Large intestine (tissue), 12 donors: ENCODE measurements at places on chromosomes 16 and 17.

DNA sequence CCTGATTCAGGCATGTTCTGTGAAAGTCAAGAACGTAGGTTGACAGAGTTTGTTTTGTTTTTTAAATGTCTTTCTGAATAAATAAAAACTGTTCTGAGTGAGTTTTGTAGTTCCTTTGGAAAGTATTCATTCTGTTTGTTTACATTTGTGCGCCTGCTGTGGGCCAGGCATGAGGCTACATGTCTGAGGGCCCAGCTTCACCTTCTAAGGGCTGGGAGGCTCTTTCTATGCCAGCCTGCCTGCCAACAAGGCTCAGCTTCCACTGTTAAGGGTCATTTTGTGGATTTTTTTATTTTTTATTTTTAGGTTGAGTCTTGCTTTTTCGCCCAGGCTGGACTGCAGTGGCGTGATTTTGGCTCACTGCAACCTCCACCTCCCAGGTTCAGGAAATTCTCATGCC lies 6.1 kb downstream of the WWOX start:
- no peak for DNase-seq

DNA sequence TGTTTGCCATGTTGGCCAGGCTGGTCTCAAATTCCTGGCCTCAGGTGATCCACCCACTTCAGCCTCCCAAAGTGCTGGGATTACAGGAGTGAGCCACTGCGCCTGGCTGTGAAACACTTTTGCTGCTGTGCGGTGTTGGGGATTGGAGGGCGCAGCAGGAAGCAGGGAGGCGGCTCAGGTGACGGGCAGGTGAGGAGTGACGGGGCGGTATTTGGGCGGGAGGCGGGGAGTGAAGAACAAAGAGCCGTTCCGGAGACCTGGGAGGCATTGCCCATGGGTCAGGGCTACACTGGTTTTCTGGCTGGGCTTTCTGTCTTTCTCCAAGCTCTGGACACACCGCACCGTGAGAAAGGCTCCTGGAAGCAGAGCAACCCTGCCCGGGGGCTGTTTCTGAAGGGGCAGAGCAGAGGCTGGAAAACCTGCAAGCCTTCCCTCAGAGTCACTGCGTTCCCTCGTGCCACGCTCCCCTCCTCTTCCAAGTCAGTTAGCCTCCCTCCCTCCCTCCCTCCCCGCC lies 22.1 kb downstream of the CRISPLD2 start:
- peak; percentile 80 for DNase-seq

GRCh38 chr16:75377729-75378386 lies 55.4 kb downstream of the CFDP1 start:
- peak; percentile 18 for DNase-seq

DNA sequence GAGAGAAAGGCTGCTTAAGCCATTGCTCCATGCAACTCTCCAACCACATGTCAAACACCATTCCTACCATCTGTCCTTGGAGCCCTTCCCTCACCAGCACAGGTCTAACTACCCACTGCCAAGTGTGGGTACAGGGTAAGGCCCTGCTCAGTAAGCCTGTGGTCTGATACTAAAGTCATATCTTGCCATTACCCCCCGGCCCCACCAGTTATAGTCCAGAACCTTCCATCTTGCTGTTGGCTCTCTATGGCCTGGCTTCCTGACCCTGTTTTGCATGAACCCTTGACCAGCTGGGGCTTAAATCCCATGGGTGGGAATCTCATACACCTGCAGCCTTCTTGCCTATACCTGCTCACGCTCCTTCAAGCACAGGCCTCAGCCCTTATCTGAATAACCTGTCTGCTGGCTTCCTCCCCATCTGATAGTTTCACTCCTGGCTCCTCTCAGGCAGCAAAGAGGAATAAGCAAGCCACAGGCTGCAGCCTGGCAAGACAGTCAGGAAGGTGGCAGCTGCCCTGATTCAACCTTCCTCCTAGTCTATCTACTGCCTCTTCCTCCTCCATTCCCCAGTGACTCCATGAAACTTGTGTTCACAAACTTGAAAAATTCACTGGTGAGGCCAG lies 64.1 kb downstream of the ZFHX3 start:
- no peak for DNase-seq

- DNase-seq, result no peak
Observed at GRCh38 chr16:65268331-65268730, 146.5 kb upstream of the CDH11 start.

DNA sequence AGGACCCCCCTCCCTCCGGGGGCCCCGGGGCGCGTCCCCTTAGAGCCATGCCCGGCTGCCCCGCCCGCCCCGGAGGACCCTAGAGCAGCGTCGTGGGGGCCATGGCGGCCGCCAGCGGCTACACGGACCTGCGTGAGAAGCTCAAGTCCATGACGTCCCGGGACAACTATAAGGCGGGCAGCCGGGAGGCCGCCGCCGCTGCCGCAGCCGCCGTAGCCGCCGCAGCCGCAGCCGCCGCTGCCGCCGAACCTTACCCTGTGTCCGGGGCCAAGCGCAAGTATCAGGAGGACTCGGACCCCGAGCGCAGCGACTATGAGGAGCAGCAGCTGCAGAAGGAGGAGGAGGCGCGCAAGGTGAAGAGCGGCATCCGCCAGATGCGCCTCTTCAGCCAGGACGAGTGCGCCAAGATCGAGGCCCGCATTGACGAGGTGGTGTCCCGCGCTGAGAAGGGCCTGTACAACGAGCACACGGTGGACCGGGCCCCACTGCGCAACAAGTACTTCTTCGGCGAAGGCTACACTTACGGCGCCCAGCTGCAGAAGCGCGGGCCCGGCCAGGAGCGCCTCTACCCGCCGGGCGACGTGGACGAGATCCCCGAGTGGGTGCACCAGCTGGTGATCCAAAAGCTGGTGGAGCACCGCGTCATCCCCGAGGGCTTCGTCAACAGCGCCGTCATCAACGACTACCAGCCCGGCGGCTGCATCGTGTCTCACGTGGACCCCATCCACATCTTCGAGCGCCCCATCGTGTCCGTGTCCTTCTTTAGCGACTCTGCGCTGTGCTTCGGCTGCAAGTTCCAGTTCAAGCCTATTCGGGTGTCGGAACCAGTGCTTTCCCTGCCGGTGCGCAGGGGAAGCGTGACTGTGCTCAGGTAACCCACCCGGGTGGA lies 759 bp downstream of the ALKBH5 start:
- DNase-seq, result peak; percentile 34

DNA sequence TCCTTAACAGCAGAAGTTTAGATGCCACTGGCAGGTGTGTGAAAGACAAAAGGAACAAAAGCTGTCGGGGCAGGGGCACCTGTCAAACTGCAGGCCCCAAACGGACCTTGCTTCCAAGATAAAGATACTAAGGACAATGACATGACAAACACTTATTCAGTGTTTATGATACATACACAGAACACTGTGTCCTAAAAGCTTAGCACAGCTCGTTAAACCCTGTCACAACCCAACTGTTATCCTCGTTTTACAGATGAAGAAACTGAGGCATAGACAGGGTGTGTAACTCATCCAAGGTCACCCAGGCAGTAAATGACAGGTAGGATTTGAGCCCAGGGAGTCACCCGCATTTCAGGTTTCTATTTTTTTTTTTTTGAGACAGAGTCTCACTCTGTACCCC lies 9.6 kb downstream of the SDK2 start:
- DNase-seq, result no peak

GRCh38 chr16:75774197-75774596 lies 47.9 kb upstream of the CPHXL start:
- DNase-seq, result no peak

DNA sequence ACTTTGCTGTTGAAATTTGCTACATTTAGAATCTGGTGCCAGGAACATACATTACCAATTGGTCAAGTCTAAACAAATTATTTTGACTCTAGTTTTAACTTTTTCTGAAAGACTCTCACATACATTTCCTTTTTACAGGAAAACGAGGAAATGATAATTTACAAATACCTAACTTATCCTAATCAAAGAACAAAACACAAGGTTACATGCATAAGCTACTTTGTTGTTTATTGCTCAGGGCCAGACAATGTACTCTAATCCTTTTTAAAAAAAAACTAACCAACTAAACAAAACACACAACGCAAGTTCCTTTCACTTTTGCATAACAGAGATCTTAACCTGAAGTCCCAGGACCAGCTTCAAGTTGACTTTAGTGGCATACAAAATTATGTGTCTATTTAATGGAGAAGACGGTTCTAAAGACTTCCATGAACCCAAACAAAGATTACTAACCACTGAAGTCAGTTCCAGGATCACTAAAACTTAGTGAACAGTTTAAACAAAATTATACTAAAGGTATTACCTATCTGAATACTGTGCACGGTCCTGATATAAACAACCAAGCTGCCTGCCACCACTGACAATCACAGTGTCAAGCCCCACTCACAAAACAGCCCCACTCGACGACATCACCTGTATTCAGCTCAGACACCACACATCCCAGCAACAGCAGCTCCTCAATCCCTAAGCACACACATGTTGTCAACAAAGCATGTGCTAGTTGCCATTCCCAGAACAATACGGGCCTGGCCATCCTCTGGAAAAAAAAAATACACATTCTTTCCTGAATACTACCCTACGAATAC lies 1.9 kb downstream of the ZNF652 start:
- peak; percentile 30 for DNase-seq

GRCh38 chr17:51764387-51764971 lies 394.0 kb downstream of the CA10 start:
- DNase-seq, result peak; percentile 53

GRCh38 chr17:34474706-34475105 lies 104.7 kb upstream of the TMEM132E start:
- DNase-seq, result no peak

- DNase-seq, result no peak
Observed at GRCh38 chr17:16931318-16932060, 40.4 kb downstream of the TNFRSF13B start.

DNA sequence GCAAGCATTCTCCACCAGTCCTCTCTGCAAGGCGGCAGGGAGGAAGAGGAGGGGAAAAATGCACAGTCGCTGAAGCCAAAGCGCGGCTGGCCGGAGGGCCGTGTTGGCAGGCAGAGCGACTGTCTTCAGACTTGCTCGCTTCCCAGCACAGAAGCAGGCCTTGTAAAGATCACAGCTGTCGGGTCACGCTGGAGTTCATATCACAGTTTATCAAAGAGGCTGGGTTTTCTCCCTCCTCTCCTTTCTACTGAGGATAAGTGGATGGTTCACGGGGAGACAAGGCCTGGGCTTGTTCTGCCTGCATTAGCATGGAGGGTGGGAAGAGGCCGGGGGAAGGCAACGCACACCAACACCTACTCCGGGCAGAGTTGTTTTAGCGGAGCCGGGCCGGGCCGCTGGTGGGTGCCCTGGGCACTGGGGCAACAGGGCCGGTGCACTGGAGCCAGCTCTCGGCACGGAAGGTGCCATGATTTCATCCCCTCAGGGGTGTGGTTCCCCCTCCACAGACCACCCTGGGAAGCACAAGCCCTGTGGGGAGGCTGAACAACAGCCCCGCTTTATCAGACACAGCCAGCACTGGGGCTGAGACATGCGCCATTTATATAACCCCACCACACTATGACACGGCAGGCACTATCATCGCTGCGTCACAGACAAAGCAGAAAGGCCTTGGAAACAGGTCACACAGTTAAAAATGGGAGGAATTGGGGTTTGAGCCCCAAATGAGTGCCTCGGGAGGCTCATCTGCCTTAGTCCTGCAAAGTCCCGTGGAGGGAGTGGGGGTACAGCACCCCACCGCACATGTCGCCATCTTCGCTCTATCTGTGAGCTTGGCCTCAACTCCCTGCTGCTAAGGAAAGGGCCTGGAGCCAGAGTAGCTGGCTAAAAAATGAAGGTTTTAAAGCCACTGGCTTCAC lies 40.3 kb upstream of the MTSS2 start:
- DNase-seq, result peak; percentile 49

DNA sequence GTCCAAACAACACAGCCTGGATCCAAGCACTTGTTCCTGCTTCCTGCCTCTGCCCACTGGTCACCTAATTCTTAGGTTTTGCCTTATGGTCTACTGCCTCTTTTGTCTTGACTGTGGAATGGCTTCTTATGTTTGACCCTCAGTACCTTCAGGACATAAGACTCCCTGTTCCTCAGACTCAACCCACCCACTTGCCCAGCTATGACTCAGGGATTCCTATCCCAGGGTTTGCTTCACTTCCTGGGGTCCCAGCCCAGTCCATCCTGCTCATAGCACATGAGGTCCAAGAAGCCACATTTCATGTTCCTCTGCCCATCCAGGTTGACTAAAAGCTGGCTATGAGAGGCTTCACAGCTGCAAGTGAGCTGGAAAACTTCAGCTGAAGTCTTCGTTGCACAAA lies 320.9 kb upstream of the CDH5 start:
- DNase-seq, result no peak

GRCh38 chr16:6131526-6132050 lies 1034.0 kb upstream of the EEF2KMT start:
- no peak for DNase-seq

DNA sequence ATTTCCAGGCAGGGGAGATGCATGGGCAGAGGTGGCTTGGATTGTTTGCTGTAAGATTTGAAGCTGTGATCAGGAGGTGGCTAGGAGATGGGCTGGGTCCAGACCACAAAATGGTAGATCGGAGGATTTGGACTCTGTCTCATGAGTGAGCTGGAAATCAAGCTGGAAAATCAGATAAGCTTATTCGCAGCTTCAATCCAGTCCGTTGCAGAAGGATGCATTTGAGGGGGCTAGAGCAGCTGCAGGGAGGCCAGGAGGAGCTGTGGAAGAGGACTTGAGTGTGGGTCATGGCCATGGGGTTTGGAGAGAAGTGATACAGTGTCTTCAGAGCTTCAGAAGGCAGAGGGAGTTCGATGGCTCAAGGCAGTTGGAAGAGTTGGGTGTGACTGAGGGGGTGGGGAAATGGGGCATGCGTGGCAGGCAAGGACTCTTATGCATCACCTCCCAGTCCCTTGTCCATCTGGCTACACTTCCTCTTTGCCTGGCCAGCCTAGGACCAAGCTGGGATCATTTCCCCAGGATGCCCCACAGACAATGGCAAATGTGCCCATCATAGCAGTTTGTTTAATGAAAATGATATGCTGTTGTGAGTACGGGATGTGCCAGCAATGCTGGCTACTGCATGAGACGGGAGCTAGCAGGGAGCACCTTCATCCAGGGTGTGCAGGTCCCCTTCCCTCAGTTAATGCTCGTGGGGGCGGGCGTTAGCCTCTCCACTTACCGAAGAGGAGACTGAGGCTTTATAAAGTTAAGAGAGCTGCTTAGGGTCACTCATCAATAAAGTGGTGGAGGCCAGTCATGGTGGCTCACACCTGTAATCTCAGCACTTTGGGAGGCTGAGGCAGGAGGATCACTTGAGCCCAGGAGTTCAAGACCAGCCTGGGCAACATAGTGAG lies 20.6 kb downstream of the QPRT start:
- DNase-seq, result no peak

- DNase-seq, result no peak
Observed at GRCh38 chr17:32275060-32276042, 9.7 kb downstream of the RHBDL3 start.

- DNase-seq, result no peak
Observed at GRCh38 chr16:35506018-35506897, 2046.8 kb downstream of the TP53TG3F start.

GRCh38 chr17:41739661-41740352 lies 5.4 kb upstream of the HAP1 start:
- DNase-seq, result no peak

- DNase-seq, result no peak
Observed at GRCh38 chr16:31569360-31569717, 41.6 kb downstream of the AHSP start.

- peak; percentile 35 for DNase-seq
Observed at GRCh38 chr17:36901506-36901905, 35.8 kb upstream of the LHX1 start.
